Activated CD8-positive, alpha-beta T cell treated with anti-CD3 and anti-CD28 coated beads, Interleukin-2, amount 10 ng/mL, durations not matched to agents 7 days and 5 days (primary cell): ENCODE measurements at places on chromosomes 3 and 15. TPM values are rescaled to one million over a fixed set of nuclear protein-coding genes. Genes with fewer than 3 reads are reported as not detected.

The GOLGA6A gene
- not detected for total RNA-seq

The A4GNT gene
- total RNA-seq = not detected

The DMXL2 gene
- 6.8 TPM for total RNA-seq

The RPUSD2 gene
- 15.6 TPM for total RNA-seq

The TRPM1 gene
- not detected for total RNA-seq

The GP9 gene
- total RNA-seq = not detected

The CLSTN2 gene
- not detected for total RNA-seq

The MOBP gene
- not detected for total RNA-seq

The PLIN1 gene
- total RNA-seq = not detected

The GCSAM gene
- 6.9 TPM for total RNA-seq

The FGF12 gene
- total RNA-seq = not detected

The MCF2L2 gene
- 7.2 TPM for total RNA-seq

The FSD2 gene
- not detected for total RNA-seq

The LRRC31 gene
- not detected for total RNA-seq

The SKOR1 gene
- 0.32 TPM for total RNA-seq

The SLC12A8 gene
- 0.50 TPM for total RNA-seq

The DPPA4 gene
- total RNA-seq = not detected

The FRMD5 gene
- not detected for total RNA-seq

The NUDT16 gene
- 7.8 TPM for total RNA-seq

The FSIP1 gene
- 0.73 TPM for total RNA-seq

The NPAP1 gene
- total RNA-seq = not detected

The HDGFL3 gene
- total RNA-seq = 76.8 TPM

The VIPR1 gene
- 9.5 TPM for total RNA-seq

The C3orf22 gene
- not detected for total RNA-seq

The PARP15 gene
- total RNA-seq = 36.6 TPM

The VPS18 gene
- 18.4 TPM for total RNA-seq

The SLC2A2 gene
- total RNA-seq = not detected

The ALDH1L1 gene
- total RNA-seq = not detected

The GOLGA6L25 gene
- not detected for total RNA-seq

The SPRED1 gene
- 0.31 TPM for total RNA-seq

The COL6A5 gene
- total RNA-seq = not detected

The APOD gene
- not detected for total RNA-seq

The PATL2 gene
- 27.4 TPM for total RNA-seq
